ENCODE measurements at places on chromosomes 7 and 10.
A peak's percentile ranks its signal among the peaks of the same experiment; 100 is the strongest.

DNA sequence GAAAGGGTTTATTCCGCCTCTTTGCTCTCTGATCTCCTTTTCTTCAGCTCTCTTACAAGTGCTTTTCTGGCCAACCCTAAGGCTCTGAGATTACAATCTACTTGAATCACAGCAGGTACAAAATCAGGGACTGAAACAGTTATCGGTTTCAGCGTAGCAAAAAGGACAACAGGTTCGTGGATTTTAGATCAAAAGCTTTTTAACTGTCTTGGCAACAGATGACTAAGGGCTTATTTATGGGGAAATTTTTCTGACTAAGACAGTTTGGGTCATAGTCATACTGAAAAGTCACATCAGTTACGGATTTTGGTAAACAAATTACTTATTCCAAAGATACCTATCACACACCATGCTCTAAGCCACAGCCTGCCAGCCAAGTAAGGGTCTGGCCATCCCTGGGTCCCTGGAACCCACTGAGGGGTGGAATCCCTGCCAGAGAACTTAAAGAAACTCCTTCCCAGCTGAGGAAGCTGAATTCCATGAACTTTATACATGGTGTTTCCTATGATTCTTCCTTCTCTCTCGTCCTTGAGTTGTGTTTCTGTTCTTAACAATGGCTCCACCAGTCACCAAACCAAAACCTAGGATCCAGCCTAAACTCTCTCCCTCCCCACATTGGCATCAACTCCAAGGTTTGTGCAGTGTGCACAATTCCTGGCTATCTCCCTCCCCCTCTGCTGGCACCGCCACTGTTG lies 169.3 kb downstream of the FAM107B start:
- no peak for DNase-seq

DNA sequence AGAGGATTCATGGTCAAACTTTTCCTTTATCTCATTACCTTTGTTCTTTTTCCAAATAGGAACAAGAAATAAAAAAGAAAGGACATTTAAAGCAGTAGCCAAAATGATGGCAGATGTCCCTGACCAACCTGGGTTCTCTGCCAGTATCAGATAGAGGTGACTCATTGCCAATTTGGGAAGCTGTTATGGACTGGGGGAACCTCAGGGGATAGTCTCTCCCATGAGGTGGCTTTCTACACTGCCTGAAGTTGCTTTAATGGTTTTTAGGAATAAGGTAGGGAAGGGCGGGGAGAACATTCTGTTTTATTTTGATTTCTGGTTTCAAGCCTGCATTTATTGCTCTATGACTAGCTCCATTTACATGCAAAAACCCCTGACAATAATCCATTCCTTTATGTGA lies 457.9 kb upstream of the TPK1 start:
- no peak for DNase-seq

DNA sequence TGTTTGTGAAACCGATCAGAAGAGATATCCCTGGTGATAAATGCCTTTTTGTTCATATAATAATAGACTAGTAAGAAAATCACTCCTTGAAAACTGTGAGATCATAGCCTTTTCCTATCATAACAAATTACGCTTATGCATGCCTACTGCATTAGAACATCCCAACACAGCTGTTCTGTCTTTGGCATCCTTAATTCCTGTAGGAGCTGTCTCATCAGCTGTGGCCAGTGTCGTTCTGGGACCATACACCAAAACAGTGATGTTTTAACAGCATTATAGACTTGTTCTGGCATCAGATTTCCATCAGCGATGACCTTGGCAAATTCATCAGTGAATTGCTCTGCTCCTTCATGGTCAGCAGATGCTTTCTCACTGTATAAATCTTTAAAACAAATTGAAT lies 423.6 kb upstream of the LRGUK start:
- no peak for DNase-seq

- DNase-seq, result no peak
Observed at GRCh38 chr10:49457686-49458085, 61.8 kb upstream of the DRGX start.

- no peak for DNase-seq
Observed at GRCh38 chr10:52020702-52021101, 293.4 kb upstream of the DKK1 start.

GRCh38 chr7:149147072-149147751 lies at the start of gene ZNF398:
TSS of gene ZNF398 (plus strand) at chr7:149147453. CDS start at chr7:149147743, 290 bp downstream.
- DNase-seq, result peak; percentile 81

DNA sequence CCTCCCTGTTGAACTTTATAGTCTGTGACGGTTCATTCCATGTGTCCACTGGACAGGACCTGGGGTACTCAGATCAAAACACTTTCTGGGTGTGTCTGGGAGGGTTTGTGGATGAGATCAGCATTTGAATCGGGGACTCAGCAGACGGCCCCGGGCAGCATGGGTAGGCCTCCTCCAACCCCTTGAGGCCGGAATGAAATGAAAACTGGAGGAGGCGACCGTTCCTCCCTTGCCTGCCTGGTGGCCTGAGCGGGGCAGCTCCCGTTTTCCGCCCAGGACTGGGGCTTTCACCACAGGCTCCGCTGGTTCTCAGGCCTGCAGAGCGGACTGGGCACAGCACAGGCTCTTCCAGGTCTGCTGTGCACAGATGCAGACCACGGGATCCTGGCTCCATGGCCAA lies 247.7 kb downstream of the MAD1L1 start:
- no peak for DNase-seq

DNA sequence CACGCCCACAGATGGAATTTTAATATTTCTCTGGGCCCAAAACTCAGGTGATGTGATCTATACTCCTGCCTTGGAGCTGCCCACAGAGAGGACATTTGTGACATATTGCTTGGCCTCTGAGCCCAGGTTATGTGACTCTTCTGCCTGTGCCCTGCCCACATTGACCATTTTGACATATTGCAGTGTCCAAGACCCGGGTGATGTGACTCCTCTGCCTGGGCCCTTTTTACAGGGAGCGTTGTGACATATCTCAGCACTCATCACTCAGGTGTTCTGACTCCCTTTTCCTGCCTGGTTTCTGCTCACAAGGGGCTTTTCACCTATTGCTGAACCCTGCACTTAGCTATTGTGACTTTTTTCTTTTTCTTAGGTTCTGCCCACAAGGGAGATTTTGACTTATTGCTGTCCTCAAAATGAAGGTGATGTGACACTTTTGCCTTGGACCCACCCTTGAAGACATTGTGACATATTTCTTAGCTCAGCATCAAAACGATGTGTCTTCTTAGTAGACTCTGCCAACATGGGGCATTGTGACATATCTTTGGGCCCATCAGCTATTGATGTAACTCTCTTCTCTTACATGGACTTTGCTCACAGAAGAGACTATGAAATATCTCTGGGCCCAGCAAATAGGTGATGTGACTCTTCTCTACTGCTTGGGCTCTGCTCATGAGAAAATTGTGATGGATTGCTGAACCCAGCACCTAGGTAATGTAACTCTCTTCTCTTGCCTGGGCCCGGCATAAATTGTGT lies 11.0 kb upstream of the ZNF107 start:
- DNase-seq, result no peak

DNA sequence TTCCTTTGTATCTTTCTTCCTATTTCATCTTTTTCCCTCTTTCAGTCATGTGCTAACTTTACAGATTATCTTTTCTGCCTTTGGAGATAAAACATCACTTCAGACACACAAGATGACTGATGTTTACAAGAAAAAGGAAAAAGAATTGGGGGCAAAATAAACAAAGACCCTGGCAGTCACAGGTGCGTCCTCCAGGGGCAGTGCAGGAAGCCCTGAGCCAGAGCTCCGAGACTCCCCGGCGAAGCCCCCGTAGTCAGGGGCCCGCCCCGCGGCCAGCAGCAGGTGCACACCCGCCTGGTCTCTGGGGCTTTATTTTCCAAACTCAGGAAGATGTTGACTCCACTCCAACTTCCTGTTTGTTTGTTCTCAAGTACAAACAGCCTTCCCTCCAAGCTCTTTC lies 10.2 kb downstream of the STK32C start:
- DNase-seq, result peak; percentile 73

DNA sequence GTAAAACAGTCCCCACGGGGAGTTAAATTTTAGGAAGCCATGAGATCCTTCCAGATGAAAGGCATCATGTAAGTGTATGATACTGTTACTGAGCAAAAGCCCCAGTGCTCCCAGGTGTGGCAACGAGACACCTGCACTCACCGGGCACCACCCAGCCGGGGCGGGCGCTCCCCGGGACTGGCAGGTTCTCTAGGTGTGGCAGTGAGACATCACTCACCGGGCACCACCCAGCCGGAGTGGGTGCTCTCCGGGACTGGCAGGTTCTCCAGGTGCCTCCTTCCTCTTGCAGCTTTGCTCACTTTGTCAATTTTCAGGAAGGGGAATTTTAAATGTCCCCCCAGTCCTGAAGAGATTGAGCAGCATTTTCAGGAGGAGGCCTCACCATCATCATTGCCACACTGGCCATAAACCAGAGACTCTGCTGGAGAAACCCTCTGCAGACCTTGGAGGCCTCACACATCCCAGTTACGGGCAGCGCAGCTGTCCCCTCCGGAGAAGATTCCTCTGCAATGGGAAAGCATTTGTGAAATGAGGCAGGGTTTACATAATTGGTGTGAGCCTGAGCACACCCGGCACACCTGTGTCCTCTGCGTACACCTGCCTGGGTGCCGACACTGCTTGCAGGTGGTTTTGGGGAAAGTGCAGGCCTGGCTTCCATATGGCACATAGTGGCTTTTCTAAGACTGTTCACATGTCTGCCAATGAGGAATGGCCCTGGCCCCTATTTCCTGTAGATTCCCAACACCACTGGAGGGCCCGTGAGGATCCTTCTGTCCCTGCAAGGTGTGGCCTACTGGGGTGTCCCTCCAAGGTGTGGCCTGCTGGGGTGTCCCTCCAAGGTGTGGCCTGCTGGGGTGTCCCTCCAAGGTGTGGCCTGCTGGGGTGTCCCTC lies 191.4 kb downstream of the EBF3 start:
- DNase-seq, result no peak

DNA sequence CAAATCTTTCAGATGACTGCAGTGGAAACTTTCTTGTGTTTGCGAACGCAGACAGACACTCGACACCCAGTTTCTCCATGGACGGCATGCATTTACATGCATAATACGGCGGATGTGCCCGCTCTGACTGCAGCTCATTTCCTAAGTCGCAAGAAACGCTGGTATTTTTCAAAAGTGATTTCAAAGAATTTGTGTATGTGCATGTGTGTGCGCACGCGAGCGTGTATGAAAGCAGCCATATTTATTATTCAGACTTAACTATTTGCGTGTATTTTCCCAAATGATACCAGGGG lies 436.5 kb upstream of the MGMT start:
- DNase-seq, result no peak

DNA sequence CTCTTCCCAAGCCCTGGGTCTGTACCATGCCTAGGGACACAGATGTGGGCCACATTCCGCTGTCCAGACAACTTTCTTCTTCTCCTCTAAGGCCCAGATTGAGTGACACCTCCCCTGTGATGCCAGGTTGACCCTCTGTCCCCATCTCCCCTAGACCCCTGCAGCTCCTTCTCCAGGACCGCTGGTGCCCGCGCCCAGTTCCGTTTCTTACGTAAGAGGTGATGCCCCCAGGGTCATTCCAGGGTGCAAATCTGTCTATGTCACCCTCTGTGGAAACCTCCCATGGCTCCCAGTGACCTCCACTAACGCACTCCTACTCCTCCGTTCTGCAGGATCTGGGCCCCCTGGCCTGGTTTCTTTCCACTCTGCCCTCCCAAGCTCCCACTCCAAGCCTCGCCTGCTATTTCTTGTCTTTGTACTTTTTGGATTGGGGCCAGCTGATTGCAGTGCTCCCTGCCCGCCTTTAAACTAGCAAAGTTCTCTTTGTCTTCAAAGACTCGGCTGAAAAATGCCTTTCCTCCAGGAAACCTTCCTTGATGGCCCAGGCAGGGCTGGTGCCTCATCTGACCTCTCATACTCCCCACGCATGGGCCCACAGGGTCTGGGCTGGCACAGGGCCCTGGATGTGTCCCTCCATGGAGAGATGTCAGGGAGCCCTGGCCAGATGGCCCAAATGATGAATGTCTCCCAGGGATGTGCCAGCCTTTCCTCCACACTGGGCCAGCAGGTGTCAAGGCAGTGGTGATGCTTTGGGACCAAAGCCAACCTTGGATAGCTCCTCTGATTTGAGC lies 21.3 kb upstream of the ELN start:
- DNase-seq, result no peak

DNA sequence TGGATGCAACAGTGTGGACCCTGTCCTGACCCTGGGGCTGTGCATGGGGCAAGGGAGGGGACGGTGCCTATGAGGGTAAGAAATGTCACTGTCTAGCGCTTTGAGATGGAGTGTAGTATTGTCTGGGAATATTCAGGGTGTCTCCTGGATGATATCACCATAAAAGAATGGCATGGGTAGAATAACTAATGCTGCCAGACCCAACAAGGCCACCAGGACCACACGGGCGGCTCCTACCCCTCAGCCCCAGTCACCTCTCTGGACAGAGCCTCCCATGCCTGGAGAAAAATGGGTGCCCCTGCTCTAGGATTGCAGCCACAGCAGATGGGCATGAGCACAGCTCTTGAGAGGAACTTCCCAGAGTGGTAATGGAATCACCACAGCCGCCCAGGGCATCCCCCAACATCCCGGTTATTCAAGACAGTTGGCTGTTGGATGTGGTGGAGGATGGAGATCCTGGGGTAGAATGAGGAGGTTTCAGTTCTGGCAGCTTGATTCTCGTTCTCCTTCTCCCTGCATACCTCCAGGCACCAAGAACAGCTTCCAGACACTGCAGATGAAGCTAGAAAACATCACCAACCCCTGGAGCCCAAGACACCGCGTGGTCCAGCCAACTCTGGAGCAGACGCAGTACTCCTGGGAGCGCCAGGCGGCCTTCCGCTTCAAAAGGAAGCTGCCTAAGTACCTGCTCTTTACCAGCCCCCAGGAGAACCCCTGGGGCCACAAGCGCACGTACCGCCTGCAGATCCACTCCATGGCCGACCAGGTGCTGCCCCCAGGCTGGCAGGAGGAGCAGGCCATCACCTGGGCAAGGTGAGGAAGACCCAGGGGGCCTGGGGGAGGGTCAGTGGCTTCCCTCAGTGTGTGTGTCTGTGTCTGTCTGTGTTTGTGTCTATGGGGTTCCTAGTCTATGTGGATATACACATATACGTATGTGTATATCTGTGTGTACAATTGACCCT lies 6.2 kb downstream of the AOC1 start:
- no peak for DNase-seq

DNA sequence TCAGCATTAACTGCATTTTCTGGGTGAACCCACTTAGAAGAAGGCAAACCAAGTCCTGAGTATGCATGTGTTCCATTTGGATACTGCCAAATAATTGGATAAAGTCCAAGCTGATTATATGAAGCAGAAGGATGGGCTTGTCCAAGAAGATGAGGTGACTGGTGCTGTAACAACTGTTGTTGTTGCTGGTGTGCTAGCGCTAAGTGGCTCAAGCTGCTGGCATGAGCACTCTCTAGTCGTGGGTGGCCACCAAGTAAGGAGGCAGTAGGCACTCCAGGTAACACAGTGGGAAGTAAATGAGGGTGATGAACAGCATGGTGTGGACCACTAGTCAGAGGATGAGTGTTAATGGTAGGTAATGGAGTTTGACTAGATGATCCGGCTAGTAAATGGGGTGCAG lies 80.4 kb downstream of the NRBF2 start:
- no peak for DNase-seq

DNA sequence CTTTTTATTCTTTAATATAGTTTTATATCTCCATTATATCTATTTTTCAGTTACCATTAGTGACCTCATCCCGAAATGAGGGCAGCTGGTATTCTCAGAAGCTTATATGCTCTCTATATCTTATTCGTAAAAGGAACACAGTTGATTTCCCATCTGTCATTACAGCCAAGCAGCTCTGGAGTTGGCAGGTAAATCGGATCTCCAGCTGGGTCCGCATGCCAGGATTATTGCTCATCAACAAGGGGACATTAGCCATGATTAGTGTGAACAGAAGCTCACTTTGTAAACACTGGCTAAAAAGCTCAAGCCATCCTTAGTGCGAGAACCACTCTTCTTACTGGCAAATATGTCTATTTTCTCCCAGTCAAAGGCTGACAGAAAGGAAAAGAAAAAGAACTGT lies 180.3 kb downstream of the NPSR1 start:
- no peak for DNase-seq

All from NCI-H345 (cell line).